Kidney (tissue), 22 donors: ENCODE measurements at places on chromosomes 2 and 18. TPM values are rescaled to one million over a fixed set of nuclear protein-coding genes. Genes with fewer than 3 reads are reported as not detected.
A peak's percentile ranks its signal among the peaks of the same experiment; 100 is the strongest.

- no peak for DNase-seq
Measured at GRCh38 chr18:47247416-47248114, 3.9 kb downstream of the SKOR2 start.

- no peak for DNase-seq
Measured at GRCh38 chr2:23464905-23465537, 80.0 kb downstream of the KLHL29 start.

GRCh38 chr2:2689306-2689705, 358.2 kb upstream of the MYT1L start:
- no peak for DNase-seq

DNA sequence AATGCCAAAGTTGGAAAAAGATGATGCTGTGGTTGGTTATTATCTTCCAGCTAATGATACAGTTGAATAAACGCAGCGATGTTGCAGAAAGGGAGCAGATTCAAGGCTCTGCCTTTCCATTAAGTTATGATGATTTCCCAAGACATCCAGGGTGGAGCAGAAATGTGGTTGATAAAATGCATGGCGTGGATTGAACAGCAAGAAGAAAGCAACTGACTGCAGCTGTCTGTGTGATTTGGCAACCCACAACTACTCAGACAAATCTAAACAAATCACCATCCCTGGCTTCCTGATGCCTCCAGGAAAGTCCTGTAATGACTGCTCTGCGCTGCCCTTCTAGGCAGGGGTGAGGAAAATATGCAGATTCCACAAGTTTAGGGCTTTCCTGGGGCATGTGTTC, 166.3 kb downstream of the NRP2 start:
- DNase-seq, result no peak

DNA sequence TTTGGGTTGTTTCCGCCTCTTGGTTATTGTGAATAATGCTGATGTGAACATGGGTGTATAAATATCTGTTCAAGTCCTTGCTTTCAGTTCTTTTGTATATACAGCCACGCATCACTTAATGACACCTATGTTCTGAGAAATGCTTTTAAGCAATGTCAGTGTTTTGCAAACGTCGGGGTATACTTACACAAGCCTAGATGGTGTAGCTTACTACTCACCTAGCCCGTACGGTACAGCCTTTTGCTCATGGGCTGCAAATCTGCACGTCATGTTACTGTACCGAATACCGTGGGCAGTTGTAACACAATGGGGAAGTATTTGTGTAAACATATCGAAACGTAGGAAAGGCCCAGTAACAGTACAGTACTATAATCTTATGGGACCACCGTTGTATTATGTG, 12.4 kb downstream of the RALB start:
- DNase-seq, result no peak

- DNase-seq, result no peak
Measured at GRCh38 chr2:236545814-236546480, 23.7 kb upstream of the ACKR3 start.

CPLX4 gene
- not detected for total RNA-seq

TLX2 gene
- total RNA-seq, result not detected

SERPINB12 gene
- not detected for total RNA-seq

- DNase-seq, result no peak
Measured at GRCh38 chr2:207698301-207698700, 13.1 kb upstream of the CCNYL1 start.

- no peak for DNase-seq
Measured at GRCh38 chr18:63974991-63975390, 5.1 kb downstream of the SERPINB8 start.

GRCh38 chr2:40244675-40245074, 207.2 kb downstream of the SLC8A1 start:
- peak; percentile 74 for DNase-seq

IKZF2 gene
- 12.4 TPM for total RNA-seq

ABCG5 gene
- total RNA-seq, result not detected
